ENCODE measurements at places on chromosomes 12 and 14. TPM values are rescaled to one million over a fixed set of nuclear protein-coding genes. Genes with fewer than 3 reads are reported as not detected.

DNA sequence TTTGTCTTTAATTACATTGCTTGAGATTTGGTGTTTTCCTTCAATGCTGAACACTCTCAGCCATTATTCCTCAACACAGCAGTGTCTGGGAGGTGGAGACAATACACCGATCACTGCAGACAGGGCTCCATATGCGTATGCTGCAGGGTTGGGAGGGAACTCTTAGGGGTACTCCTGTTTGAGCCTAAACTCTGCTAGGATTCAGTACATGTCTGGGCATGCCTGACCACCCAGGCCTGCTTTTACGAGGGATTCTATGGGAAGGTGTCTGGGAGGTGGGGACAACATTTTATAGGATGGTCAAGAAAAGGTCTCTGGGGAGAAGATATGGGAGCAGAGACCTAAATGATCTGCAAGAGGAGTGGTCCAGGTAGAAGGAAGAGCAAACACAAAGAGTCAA, 34.3 kb downstream of the DHRS2 start:
- H3K27me3 ChIP-seq, result peaks cover 2% of the 10 kb centered on the region
- H3K27ac ChIP-seq, result no peak overlapping the region
- no peak overlapping the region for H3K4me3 ChIP-seq
- H3K36me3 ChIP-seq, result no peaks in the 10 kb centered on the region

- H3K36me3 ChIP-seq, result peaks cover 4% of the 10 kb centered on the region
- H3K4me3 ChIP-seq, result no peak overlapping the region
- DNase-seq, result no peak
- no peaks in the 10 kb centered on the region for H3K27me3 ChIP-seq
- H3K4me1 ChIP-seq, result peaks cover 81% of the 10 kb centered on the region
These were observed 123.2 kb downstream of the CHST11 start for GRCh38 chr12:104579718-104580495.

GRCh38 chr12:104276273-104277131, 27.0 kb upstream of the EID3 start:
- H3K27me3 ChIP-seq, result no peaks in the 10 kb centered on the region
- peaks cover 2% of the 10 kb centered on the region for H3K4me1 ChIP-seq
- DNase-seq, result no peak

DNA sequence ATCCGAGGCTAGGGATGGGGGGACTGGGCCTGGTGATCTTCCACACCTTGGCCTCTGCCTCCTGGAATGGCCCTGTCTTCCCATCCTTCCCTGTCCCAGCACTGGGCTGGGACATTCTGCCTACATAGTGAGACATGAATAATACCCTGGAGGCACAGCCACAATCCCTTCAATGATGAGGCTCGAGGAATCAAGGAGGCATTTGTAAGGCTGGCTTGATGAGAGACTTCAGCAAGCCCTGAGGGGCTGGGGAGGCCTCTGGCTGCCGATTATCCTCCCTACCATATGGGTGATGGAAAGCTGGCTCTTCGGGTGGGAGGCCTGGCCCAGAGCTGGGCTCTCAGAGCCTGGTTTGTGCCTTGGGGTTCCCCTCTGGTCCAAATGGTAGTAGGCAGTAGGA, 92.5 kb downstream of the CALM1 start:
- no peaks in the 10 kb centered on the region for H3K27me3 ChIP-seq
- H3K4me1 ChIP-seq, result no peaks in the 10 kb centered on the region
- H3K4me3 ChIP-seq, result no peak overlapping the region
- no peak for DNase-seq

DNA sequence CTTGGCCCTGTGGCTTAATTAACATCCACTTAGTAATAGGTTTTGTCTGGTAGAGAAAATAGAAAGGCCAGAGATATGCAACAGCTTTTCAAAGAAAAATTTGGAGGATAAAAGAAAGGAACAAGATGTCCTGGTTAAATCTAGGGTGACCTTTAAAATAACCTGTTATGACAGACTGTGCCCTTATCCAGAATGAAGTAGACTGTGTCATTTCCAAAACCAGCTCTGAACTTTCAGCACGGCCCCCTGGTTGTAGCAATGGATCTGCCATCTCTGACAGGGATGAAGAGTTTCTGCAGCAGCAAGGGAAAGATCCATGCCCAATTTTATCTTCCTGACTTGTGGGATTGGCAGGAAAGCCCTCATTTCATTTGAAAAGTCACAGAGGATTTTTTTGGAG, 5.1 kb downstream of the PLEKHG7 start:
- H3K4me1 ChIP-seq, result no peaks in the 10 kb centered on the region
- H3K27ac ChIP-seq, result no peak overlapping the region
- H3K27me3 ChIP-seq, result no peaks in the 10 kb centered on the region
- no peak overlapping the region for H3K4me3 ChIP-seq
- DNase-seq, result no peak

The MTRFR gene
- 49.1 TPM for total RNA-seq

The EIF2S3B gene
- total RNA-seq, result 1.1 TPM
